ENCODE measurements at places on chromosomes 1 and 21.

DNA sequence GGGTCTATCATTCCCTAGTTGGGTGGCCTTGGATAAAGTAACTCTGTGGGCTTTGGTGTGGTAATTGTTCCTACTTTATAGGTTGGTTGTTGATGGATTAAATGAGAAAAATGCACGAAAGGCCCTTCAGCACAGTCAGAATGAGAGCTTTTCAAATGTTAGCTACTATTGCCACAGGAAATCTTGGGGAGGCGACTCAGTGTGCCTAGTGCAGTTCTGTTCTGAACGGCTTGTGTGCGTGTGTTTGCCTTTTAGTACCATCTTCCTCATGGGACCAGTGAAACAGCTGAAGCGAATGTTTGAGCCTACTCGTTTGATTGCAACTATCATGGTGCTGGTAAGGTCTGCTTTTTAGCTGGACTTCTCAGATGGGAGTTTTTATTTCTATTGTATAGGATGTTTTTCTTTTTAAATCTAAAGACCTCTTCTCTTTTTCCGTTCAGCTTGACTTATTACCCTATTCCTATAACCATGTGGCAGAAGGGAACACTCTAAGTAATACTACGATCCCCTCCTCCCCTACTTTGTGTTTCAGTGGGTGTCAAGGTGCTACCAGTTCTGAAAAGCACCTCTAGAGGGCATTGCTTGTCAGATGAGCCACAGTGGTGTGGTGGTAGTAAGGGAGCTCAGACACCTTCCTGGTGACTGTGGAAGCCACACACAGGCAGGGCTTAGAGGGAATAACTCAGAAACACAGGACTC, 9.2 kb downstream of the SFT2D2 start:
- peak; percentile 36 for DNase-seq

DNA sequence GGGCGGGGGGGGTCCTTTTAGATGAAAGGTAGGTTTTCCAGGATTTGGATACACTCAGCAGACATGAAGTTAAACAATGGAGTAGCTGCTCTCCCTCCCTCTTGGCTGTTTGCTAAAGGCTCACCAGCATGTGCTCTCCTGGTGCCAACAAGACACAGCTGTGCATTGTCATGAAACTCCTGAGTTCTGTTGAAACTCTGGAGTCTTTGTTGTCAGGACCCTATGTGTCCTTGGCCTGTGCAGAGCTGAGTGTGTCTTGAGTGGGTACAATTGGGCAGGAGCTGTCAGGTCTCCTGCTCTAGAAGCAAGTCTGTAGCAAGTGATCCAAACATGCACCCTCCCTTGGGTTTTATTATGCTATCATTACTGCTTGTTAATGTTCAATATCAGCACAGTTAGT, 12.7 kb downstream of the TBX19 start:
- no peak for DNase-seq

- DNase-seq, result no peak
These were observed 150.8 kb downstream of the CDC42BPA start for GRCh38 chr1:227167276-227168101.

GRCh38 chr1:205073511-205073910, 10.7 kb downstream of the TMEM81 start:
- no peak for DNase-seq

- no peak for DNase-seq
These were observed 142.3 kb downstream of the PLXNA2 start for GRCh38 chr1:208101661-208102431.

- no peak for DNase-seq
These were observed 134.1 kb downstream of the SLC30A10 start for GRCh38 chr1:219794085-219794743.

Measured in NCI-H526 treated with DMSO at 0.1 percent for 48 hours (cell line).